Urothelium cell line (cell line): ENCODE measurements at places on chromosomes 11 and 22.

DNA sequence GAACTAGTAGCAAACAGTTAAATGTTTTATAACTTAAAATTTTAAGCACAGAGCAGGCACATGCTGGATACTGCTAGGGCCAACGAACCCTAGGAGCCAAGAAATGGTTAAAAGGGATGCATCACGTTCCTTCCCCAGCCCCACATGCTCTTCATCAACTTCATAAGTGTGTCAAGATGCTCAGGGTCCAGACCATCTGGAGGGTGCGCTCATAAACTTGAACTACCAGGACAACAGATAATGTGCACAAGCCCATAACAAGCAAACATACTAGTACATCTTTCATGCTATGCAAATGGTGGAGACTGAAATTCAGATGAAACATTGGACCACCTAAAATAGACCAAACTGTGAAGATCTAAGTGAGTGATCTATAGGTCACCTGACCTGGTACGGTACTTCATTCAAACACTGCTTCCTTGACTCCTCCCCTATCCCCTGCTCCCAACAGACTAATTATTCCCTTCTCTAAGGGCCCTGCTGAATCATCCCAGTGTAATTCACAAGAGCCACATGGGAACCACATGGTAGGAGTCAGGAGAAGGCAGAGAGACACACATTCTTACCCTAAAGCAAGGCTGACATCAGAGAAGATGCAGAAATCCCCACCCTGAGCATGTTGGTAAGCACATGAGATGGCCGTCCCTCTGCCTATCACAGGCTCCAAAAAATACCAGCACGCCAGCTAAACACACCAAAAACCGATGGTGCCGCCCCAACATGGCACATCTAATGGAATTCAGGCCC is 83.9 kb downstream of the ETS1 start:
- DNase-seq, result no peak

- DNase-seq, result peak; percentile 9
Measured at GRCh38 chr11:124602193-124602592, 9.0 kb upstream of the PANX3 start.

DNA sequence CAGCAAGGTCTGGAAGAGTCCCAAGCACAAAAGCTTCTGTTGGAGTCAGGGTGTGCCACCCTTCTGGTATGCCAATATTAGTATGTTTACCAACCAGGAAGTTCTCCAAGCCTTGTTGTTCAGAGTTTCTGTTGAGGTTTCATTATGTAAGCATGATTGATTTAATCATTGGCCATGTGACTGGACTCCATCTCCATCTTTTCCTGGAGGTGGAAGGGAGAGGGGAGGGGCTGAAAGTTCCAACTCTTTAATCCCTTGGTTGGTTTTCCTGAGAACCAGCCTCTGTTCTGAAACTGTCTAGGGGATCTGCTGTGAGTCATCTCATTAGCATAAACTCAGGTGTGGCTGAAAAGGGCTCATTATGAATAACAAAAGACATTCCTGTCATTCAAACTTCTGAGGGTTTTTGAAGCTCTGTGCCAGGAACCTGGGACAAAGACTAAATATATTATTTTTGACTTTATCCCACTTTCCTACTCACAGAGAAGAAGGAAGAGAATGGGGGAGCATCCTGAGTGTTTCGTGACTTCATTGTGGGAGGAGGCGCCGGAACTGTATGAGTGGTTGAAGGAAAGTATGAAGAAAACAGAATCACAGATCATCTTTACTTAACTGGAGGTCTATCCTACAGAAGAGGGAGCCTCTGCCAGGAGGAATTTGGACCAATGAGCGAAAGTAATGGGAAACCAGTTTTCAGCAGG is 138.2 kb downstream of the NECTIN1 start:
- DNase-seq, result no peak

GRCh38 chr22:22201930-22202343 is 42.6 kb upstream of the VPREB1 start:
- no peak for DNase-seq

DNA sequence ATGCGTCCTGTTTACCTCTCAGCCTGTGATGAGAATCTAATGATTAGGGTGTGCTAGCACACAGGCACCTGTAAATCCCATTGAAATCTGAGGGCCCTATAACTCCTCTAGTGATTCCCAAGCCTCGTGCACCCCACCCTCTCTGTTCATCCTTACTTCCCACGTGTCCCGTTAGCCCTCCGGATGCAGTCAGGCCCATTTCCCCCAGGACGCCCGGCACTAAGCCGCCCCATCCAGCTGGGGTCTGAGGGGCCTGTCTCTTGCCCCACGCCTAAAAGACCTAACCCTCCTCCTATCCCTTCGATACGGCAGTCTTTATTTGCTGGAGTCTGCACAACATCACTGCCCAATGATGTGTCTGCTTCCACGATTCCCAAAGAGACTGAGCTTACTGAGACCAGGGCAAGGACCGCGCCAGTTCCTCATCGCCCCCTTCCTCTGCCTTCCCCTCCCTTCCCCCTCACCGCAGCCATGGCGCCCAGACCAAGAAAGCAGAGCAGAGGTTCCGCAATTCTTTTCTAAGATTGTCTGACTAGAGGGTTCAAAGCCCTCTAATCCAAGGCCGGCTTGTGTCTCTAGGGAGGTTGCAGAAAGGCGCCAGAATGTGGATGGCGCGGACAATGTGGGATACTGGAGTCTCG is 1.1 kb upstream of the FADS2 start:
- no peak for DNase-seq

- DNase-seq, result no peak
Measured at GRCh38 chr11:134905928-134906327, 493.9 kb upstream of the B3GAT1 start.

- DNase-seq, result no peak
Measured at GRCh38 chr11:121452609-121453150, at the start of gene SORL1-AS1. SORL1-AS1 (minus strand) TSS chr11:121452967.

GRCh38 chr22:27982106-27982505 is 63.0 kb upstream of the PITPNB start:
- no peak for DNase-seq

DNA sequence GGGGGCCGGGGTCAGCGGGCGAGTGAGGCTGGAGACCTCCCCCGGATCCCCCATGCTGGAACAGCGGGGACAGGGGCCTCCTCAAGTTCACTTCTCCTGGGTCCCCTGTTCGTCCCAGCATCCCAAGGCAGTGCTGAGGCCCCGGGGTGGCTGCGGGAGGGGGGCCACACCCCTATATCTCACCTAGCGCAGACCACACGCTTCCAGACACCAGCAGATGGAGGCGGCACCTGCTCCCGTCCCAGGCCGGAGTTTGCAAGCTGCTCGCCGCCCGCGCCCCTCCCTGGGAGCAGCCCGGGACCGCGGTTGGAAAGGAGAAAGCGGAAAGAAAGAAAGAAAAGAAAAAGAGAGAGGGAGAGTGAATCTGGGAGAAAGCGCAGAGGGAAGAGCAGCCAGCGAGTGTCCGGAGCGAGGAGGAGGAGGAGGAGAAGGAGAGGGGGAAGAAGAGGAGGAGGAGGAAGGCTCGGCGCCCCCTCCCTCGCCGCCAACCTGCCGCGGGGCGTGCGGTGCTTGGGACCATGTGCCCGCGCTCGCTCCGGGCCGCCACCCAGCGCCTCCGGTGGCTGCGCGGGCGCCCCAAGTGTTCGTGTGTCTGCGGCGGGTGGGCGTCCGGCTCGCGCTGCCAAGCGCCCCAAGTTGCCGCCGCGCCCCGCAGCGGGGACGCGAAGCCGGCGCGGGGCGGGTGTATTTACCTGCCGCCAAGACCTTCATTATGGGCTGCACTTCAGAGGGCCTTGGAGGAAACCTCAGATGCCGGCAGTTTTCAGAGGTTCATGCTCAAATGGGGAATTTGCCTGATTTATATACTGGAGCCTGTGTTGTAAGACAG is at the start of gene LIF:
Gene LIF (minus strand): TSS at position 775 of the 829 bp plus-strand sequence. CDS start 64 bp downstream, at position 711.
- DNase-seq, result no peak

DNA sequence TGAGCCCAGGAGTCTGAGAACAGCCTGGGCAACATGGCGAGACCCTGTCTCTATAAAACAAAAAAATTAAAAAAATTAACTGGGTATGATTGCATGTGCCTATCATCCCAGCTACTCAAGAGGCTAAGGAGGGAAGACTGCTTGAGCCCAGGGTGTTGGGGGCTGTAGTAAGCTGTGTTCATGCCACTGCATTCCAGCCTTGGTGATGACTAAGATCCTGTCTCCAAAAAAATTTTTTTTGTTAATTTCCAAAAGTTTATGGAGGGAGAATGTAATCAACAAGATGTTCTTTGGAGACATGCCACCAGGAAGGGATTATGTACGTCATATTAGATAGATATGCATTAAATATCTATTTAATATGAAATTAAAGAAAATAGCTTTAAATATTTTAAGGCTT is 267.5 kb downstream of the SBF2 start:
- DNase-seq, result no peak

GRCh38 chr11:8870411-8871170 is 40.4 kb upstream of the AKIP1 start:
- peak; percentile 79 for DNase-seq

- DNase-seq, result no peak
Measured at GRCh38 chr11:65863889-65864705, 3.9 kb downstream of the MUS81 start.

GRCh38 chr22:40953471-40953870 is 2.3 kb downstream of the RBX1 start:
- no peak for DNase-seq

DNA sequence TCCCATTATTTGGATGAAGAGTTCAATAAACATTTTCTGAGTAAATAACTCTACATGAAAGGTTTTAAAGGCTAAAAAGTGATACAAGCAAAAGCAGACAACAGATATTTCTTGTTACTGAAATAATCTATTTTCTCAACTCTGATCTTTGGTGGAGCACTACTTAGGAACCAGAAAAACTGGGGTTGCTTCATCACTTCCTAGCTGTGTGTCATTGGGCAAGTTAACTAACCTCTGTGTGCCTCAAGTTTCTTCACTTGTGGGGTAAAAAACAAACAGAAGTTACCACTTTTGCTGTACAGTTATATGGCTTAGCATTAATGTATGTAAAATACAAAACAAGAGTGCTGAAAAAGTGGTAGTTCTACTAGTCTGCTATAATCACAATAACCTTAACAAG is 5.6 kb downstream of the MAPK1 start:
- DNase-seq, result no peak

GRCh38 chr11:120842195-120842594 is 181.7 kb upstream of the TBCEL start:
- no peak for DNase-seq

DNA sequence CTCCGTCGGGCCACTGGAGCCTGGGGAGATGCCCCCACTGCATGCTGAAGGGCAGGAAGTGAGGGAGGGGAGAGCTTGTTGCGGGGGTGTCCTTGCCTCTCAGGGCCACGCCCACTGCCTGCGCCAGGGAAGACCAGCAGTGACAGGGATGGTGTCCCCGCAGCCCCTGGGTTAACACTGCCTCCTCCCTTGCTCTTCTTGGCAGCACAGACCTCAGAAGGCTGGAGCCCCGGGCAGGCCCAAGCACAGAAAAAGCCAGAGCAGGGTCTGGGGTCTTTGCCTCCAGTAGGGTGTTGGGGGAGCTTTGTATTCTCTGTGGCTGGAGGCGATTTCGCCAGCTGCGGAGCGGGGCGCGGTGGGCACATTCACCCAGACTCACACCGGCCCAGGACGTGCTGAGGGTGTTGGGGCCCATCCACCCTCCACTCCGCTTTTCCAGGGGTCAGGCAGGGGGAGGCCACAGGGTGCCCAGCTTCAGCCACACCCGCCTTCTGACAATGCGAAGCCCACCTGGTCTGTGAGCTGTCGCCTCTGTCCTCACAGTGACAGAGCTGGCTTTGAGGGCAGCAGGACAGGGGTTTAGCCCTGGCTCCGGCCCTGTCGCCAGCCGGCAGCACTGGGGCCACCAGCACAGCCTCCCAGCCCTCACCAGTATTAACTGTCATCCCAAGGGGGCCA is 83.7 kb downstream of the CDKN1C start:
- DNase-seq, result no peak

DNA sequence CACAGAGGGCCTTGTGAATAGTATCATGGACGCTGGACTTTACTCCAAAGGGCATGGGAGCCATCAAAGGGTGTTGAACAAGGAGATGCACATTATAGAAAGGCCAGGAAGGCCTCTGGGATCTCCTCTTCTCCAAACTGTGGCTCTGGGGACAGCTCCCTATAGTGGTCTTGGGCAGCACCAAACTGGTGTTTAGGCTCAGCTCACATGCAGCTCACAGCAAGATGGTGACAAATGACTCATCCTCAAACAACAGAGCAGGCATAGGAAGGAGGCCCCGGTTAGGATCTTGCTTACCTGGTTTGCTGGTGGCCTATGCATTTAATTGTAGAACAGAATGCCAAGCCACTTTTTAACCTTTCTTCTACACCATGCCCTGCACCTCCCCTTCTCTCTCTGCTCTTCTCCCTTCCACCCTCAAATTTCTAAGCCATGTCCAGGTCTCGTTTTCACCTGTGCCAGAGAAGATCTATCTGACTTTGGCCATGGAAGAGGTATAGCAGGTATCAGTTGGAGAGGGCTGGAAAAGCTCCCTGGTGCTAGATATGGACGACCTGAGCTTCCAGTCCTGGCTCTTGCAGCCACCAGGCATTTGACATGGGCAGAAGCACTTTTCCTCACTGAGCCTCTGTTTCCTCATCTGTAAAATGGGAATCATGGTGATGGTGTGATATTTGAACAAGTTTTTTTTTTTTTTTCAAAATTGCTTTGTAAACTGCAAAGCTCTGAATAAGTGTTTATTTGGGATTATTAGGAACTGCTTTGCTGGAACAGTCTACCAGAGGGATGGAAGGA is 14.4 kb upstream of the EHF start:
- no peak for DNase-seq

- no peak for DNase-seq
Measured at GRCh38 chr11:133215596-133216230, 316.6 kb downstream of the OPCML start.

DNA sequence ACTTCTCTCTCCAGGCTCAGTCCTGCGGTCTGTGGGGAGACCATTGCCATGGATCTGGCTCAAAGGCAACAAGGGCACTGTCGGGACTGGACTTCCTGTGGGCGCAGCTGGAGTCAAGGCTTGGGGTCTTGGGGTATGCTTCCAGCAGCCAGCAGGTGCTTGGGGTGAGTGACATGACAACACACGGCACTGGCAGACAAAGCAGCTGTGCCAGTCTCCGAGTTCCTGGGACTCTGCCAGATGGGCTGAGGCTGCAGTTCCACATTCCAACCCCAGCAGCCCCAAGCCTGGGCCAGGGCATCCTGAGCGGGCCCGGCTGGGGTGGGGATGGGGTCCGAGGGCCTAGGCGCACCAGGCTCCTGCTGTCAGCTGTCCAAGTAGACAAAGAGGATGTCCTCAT is 12.3 kb downstream of the GUCD1 start:
- DNase-seq, result no peak

GRCh38 chr22:19971276-19972124 is 29.9 kb upstream of the TXNRD2 start:
- no peak for DNase-seq
